ENCODE measurements at places on chromosomes 7 and 10.

GRCh38 chr7:152054367-152055230 lies 29.1 kb downstream of the GALNT11 start:
- no peak for DNase-seq

DNA sequence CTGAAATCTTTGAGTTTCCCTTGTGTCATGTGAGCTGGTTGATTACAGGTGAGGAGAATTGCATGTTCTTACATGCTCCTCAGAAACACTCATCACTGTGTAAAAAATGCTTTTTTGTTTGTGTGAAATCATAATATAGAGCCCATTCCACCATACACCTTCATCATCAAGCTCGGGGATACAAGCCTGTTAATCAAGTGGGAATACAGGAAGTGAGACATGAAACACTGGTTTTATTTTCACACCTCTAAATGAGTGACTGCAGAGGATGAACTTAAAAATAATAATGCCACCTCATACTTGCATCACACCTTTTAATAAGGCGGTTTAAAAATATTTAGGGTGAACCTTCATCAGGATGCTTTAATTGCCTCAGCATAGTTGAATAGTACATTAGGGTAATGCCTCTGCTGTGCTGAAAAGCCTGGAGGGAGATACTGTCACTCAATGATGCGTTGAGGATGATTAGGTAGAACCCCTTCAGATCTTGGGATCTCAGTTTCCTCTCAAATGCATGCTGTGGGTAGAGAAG lies 164.6 kb downstream of the AUTS2 start:
- no peak for DNase-seq

DNA sequence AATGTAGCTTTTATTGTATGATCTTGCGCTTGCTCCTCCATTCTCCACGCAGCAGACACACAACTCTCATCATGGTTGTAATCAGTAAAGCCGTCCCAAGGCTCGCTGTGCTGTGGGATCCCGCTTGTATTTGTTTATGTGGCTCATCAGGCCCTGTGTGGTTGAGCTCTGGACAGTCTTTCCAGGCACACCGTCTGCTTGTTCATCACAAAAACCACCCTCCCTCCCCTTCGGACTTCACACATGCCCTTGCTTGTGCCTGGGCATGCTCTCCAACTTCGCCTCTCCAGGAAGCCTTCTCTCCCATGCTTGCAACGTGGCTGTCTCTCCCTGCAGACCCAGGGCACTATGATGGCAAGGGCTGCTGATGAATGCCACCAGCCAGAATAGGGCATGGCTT lies 62.4 kb downstream of the HK1 start:
- DNase-seq = no peak

GRCh38 chr10:5478694-5479305 lies 20.6 kb downstream of the CALML5 start:
- no peak for DNase-seq

DNA sequence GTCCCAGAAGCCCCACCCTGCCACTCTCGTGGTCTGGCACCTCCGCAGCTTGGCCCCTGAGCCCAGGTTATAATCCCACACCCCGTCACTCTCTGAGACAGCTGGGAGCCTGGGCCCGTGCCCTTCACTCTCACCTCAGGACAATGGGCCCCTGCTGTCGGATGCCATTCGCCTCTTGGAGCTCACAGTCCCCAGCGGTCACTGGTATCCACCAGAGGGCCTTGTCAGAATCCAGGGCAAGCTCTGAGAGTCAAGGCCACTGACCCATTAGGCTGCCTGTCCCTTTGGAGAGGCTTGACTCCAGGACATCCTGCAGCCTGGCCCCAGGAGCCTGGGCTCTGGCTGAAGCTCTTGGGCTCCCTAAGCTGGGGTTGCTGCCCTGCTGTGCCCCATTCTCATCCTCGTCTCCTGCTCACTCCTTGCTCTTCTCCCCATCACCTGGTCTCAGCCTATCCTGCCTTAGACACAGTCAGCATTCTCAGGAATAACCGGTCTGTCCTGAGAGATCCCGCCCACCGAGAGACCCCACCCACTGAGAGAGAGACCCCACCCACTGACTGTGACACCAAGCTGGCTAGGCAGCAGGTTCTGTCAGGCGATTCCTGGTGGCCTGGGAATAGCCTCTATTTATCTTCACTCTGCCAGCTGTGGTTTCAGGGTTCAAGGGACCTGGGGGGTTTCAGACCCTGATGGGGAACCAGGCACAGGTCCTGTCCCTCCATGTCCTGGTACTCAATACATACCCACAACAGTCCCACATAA lies 27.7 kb downstream of the CPXM2 start:
- DNase-seq = no peak

Measured in activated CD4-positive, alpha-beta T cell treated with anti-CD3 and anti-CD28 coated beads, Interleukin-2, amount 50 U/mL, for 48 hours (primary cell).